ENCODE measurements at places on chromosomes 11 and 22. TPM values are rescaled to one million over a fixed set of nuclear protein-coding genes. Genes with fewer than 3 reads are reported as not detected.

DNA sequence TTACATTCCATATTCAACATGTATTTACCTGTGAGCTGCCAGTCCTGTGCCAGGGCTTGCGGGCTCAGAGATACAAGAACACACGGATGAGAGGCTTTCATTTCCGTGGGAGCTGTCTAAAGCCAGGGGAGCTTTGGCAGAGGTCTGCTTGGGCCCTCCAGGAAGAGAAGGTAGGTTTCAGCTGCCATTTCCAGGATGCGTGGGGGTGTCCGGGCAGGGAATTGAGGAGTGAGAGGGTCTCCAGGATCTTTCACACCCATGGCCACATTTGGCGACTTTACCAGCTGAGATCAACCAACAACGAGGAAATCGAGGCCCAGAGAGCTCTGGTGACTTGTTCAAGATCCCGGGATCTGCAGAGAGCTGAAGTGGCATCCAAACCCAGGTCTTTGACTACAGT is 119.6 kb downstream of the BUD13 start:
- DNase-seq, result no peak

LGR4 gene
- not detected for total RNA-seq

- no peak for DNase-seq
Measured at GRCh38 chr11:10688401-10688800, 5.2 kb downstream of the IRAG1 start.

POLD4 gene
- total RNA-seq, result 53.2 TPM

OR4A5 gene
- not detected for total RNA-seq

GRCh38 chr11:95247127-95247684 is 16.2 kb upstream of the SESN3 start:
- DNase-seq, result no peak

DNA sequence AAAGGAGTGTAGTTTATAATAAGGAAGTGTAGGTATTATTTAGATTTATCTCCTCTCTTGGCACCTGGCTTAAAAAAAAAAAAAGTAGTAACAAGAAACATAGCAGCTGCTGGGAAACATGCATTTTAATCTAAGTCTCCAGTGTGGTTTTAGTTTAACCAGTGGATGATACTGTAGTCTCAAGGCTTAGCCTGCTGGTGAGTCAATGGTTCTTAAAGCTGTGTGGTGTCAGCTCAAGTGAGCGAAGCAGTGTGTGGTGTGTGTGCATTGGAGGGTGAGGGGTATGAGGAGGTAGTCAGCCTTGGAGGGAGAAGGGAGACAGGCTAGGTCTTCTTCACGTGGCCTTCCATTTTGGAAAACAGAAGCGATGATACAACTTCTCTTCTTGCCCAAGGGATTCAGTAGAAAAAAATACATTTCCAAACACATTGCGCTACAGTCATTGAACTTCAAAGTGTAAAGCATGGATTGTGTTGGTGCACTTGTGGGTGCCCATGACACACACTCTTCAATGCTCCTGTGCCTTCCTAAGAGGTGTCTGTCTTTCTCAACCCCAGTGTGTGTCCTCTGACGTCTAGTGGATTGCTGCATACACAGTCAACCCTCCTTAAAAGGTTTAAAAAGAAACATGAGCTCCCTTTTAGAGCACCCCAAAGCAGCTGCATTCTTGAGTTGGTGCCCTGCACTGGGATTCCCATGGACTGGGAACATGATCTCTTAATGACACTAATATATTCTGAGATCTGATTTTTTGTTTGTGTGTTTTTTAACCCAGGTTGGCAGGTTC is 40.1 kb downstream of the ZBTB16 start:
- DNase-seq, result no peak

DNAJB7 gene
- not detected for total RNA-seq

DNA sequence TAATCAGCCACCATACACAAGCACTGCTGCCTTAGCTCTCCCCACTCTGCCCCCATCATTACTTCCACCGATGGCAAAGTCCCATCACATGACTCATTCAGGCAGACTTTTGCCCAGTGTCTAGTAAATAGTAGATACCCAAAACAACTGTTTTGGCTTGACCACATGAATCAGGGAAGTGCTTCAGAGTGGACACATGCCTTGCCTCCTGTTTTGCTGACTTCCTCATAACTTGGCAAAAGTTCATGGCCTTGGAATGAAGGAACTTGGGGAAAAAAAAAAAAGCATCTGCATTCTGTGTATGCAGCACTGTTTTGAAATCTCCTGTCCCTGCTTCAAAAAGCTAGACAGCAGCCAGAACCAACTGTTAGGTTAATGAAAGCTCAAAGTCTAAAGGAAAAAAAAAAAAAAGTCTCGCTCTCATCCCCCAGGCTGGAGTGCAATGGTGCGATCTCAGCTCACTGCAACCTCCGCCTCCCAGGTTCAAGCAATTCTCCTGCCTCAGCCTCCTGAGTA is 335.3 kb downstream of the FAM181B start:
- DNase-seq, result no peak

- DNase-seq, result no peak
Measured at GRCh38 chr22:36981247-36981775, 37.9 kb downstream of the TST start.

DNA sequence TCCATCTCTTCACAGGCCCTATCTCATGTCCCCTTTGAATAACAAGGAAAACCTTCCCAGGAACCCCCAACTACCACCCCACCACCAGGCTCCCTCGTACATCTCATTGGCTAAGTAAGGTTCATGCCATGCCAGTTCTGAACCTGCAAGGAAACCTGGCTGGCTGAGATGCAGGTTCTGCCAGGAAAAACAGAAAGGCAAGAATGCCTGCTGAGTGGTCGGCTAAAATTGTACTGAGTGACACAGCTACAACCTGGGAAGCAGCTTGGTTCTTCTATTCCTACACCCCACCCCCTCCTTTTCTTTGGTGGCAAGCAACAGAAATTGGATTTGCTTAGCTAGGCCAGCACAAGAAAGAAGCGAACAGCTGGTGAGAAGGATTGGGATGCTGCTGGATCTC is 36.1 kb upstream of the TSPAN18 start:
- no peak for DNase-seq

PPFIA1 gene
- 25.7 TPM for total RNA-seq

- no peak for DNase-seq
Measured at GRCh38 chr11:74466916-74467885, at the start of gene KCNE3. Gene KCNE3, minus strand, starts transcription at chr11:74467549. Its CDS starts 9,986 bp downstream, at chr11:74457563.

CHRNA10 gene
- total RNA-seq, result 2.6 TPM

RAPSN gene
- 0.45 TPM for total RNA-seq

- DNase-seq, result no peak
Measured at GRCh38 chr11:44963136-44963535, 12.5 kb upstream of the TP53I11 start.

GRCh38 chr22:43921370-43921769 is 2.2 kb upstream of the PNPLA3 start:
- DNase-seq, result no peak

- DNase-seq, result no peak
Measured at GRCh38 chr11:132123449-132123848, 753.0 kb downstream of the NTM start.

GRCh38 chr11:102050927-102051575 is 3.8 kb downstream of the CFAP300 start:
- no peak for DNase-seq

OR5B2 gene
- total RNA-seq, result not detected

TRIM5 gene
- total RNA-seq, result 28.1 TPM

DNA sequence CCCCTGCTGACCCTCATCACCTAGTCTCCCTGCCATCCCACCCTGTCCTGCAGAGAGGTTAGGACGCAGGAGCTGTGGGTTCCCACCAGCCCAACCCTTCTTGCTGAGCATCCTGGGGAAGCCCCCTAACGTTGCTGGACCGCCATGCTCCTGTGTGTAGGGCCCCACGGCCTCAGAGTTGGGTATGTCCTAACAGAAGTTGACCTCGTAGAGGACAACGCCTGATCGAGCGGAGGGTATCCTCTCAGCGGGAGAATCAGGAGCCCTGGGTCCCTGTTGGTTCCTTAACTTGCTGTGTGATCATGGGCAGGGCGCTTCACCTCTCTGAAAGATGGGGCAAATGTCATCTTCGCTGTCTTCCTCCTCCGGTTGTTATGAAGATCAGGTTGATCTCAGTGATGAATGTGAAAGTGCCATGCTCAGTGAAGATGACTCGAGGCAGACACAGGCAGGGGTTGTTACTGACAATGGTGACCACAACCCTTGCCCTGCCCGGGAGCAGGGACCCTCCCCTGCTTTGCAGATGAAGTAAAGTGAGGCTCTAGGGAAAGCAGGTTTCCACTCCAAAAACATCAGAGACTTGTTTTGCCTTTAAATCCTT is 19.3 kb upstream of the CD5 start:
- DNase-seq, result peak; percentile 57

GRCh38 chr22:17549655-17550054 is 13.6 kb upstream of the SLC25A18 start:
- DNase-seq, result no peak

GGT5 gene
- 0.29 TPM for total RNA-seq

KMT2A gene
- total RNA-seq, result 86.7 TPM

ACTN3 gene
- total RNA-seq, result not detected

- no peak for DNase-seq
Measured at GRCh38 chr11:12263141-12263693, 114.2 kb upstream of the PARVA start.

- no peak for DNase-seq
Measured at GRCh38 chr11:86625981-86626380, 46.4 kb downstream of the ME3 start.

DNA sequence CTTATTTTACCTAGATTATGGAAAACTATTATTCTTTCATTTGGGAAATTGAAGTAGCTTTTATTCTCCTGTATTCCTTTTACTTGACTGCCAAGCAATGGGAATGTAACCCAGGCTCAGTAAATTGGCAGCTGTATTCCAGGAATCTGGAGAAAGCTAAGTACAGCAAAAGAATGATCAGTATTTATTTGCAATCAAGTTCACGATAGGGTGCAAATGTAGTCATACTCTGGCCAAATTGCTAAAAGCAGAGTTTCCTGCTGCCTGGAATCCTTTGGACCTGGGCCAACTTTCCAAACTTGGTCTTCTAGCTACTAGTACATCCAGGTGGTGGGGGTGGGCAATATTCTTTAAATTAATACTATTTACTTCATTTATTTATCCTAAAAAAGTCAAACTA is 286.0 kb upstream of the CTSC start:
- DNase-seq, result no peak
